Astrocyte of the hippocampus (primary cell): ENCODE measurements at places on chromosomes 7 and 10.

DNA sequence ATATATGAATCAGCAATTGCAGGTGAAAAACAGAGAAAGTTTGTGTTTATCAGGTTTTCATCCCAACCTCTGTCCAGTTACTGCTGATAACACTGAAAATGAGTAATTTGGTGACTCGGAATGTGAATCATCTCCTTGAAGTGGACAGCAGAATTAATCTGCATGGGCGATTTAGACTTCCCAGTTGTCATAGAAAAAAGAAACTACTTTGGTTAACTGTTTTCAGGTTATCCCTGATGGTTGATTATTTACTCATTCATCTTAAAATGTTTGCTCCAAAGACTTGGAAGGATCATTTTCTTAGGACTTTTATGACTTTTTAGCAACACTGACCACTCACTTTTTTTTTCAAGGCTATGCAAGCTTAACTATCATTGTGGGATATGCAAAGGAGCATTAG is 504.1 kb upstream of the ANKRD30A start:
- DNase-seq, result peak; percentile 21

GRCh38 chr7:24069751-24070150 is 214.2 kb upstream of the NPY start:
- DNase-seq, result no peak

GRCh38 chr7:139650429-139651100 is 127.1 kb downstream of the CLEC2L start:
- peak; percentile 53 for DNase-seq

- peak; percentile 12 for DNase-seq
These were observed 10.6 kb upstream of the LIPM start for GRCh38 chr10:88791924-88792323.

- DNase-seq, result peak; percentile 30
These were observed 6.5 kb downstream of the LBX1 start for GRCh38 chr10:101222683-101223273.

GRCh38 chr10:6721480-6721879 is 141.4 kb upstream of the PRKCQ start:
- peak; percentile 86 for DNase-seq

DNA sequence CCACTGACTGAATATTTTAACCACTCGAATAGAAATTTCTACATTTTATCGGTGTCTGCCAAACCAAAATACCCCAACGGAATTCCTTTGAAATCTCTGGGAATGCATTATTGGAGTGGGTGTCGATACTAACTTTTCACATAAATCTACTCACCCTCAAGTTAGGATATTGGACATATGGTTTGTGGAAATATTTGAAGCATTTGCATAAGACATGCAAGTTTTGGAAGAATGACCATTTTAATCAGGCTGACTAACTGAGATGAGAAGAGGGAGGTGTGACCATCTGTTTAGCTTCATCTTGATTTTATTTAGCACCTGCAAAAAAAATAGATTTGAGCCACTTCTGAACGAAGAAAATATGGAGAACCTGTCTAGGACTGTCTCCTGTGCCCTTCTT is 61.2 kb downstream of the KLF6 start:
- DNase-seq, result peak; percentile 74

DNA sequence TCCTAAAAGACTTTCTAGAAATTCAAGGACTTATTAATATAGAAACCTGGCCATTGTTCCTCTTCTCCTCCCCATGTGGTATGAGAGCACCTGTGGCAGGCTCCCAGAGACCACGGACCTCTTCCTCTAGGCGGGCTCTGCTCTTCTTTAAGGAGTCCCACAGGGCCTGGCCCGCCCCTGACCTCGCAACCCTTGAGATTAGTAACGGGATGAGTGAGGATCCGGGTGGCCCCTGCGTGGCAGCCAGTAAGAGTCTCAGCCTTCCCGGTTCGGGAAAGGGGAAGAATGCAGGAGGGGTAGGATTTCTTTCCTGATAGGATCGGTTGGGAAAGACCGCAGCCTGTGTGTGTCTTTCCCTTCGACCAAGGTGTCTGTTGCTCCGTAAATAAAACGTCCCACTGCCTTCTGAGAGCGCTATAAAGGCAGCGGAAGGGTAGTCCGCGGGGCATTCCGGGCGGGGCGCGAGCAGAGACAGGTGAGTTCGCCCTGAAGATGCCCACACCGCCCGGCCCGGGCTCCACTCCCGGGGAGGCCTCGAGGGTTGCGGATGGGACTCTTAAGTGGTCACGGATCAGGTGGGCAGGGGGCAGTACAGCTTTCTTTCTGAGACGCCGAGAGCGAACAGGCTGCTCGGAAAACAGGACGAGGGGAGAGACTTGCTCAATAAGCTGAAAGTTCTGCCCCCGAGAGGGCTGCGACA is at the start of gene SLC26A4:
Gene SLC26A4, plus strand, starts transcription at position 448 of the 700 bp plus-strand sequence. CDS start 814 bp downstream, outside the sequence.
- peak; percentile 22 for DNase-seq

DNA sequence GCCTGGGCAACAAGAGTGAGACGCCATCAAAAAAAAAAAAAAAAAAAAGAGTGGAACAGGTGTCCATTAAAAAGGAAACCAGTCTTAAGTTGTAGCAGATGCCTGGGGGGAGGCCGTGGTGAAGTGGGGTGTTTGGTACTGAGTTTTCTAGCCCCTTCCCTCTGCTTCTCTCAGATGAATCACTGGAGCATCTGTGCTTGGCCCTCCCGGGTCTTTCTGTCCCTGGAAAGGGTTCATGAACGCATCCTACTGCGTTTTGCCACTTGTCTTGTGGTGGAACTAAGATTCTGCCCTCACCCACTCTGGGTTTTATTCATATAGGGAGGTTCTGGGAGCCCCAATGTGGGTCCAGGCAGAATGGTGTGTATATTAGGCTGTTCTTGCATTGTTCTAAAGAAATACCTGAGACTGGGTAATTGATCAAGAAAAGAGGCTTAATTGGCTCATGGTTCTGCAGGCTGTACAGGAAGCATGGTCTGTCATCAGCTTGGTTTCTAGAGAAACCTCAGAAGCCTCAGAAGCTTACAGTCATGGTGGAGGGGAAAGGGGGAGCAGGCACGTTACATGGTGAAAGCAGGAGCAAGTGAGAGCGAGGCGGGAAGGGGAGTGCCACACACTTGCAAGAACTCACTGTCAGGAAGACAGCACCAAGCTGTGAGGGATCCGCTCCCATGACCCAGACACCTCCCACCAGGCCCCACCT is 63.5 kb downstream of the CAMK1D start:
- no peak for DNase-seq

DNA sequence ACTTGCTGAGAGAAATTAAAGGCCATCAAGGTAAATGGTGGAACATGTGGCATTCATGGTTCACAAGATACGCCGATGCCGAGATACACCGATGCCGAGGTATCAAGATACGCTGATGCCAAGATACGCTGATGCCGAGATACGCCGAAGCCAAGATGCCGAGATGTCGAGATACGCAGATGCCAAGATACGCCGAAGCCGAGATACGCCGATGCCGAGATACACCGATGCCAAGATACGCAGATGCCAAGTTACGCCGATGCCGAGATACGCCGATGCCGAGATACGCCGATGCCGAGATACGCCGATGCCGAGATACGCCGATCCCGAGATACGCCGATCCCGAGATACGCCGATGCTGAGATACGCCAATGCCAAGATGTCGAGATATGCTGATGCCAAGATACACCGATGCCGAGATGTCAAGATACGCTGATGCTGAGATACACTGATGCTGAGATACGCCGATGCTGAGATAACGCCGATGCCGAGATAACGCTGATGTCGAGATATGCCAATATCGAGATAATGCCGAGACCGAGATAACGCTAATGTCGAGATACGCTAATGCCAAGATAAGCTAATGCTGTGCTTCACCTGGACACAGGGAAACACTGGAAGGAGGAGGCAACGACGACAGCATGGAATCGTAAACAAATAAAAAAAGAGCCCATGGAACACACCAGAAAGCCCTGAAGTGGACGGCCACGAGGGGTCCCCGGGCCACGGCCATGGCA is 172.6 kb downstream of the MAD1L1 start:
- no peak for DNase-seq

DNA sequence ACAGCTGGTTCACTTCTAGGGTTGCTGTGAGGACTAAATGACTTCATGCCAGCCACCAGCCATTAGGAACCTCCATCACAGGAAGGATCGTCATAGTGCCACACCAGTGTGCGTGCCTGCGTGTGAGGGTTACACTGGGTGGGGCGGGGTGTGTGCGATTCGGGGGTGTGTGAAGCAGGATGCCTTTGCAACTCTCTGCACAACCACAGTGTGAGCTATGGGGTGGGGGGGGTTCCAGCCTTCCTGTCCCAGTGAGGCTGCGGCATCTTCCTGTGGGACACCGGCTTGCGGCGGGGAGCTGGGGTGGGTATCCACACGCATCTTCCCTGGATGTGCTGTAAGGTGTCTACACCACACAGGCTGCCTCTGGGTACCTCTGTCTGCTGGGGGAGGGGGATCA is 6.9 kb upstream of the ELFN1 start:
- no peak for DNase-seq

DNA sequence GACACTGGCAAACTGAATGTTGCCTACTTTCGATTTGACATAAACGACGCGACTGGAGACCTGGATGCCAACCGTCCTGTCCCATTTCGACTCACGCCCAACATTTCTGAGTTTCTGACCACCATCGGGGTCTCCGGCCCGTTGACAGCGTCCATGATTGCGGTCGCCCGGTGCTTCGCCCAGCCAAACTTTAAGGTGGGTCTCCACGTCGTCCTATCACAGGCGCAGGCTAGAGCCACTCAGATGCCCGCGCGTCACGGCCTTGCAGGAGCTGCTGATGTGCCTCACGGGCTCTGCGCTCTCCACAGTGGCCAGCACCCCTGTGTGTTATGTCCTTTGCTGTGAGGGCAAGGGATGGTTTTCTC is 132.6 kb downstream of the SMURF1 start:
- DNase-seq, result no peak

DNA sequence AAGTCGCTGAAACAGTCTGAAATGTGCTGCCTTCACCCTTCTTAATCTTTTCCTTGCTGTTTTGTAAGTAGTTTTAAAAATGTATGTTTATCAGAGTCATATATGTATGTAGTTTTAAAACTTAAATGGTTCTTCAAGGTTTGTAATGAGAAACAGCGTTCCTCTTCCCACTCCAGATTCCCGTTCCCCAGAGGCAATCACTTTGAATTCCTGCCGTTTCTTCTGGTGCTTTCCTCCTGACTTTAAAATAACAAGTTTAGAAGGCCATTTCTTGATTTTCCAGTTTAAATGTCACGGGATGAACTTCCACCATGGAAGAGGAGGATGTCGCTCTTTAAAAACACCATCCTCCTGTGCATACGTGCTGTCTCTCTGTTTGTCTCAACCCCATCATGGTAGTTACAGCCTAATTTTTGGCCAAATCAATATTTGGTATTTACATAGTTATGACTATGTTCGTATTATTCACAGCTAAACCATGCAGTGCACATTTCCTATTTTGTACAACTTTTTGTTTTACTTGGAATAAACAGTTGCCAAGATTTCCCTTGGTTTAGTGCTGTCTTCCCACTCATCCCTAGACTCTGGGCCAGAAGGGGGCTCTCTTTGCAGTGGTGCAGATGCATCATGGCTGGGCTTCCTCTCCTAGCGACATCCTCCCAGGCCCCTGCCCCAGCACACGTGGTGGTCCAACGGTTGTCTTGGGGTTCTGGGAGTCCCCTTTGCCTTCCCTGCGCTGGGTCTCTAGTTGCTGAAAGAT is 151.4 kb downstream of the PTPN20 start:
- DNase-seq, result no peak

GRCh38 chr7:149878523-149878921 is 4.8 kb downstream of the ATP6V0E2 start:
- DNase-seq, result no peak

DNA sequence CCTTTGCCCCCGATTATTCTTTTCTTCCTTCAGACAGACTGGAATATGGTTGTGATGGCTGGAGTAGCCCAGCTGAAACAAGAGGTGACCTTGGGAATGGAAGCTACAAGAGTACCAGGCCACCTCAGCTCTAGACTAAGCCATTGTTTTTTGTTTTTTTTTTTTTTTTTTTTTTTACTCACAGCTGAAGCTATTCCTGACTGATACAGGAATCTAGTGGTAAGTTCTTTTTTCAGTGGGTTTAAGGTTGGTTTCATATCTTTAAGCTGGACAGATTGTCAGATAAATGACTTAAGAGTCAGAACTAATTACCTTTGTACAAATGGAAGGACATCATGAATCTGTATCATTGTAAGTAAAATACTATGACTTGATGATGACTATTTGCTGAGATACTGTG is 30.2 kb upstream of the PTPN12 start:
- no peak for DNase-seq

DNA sequence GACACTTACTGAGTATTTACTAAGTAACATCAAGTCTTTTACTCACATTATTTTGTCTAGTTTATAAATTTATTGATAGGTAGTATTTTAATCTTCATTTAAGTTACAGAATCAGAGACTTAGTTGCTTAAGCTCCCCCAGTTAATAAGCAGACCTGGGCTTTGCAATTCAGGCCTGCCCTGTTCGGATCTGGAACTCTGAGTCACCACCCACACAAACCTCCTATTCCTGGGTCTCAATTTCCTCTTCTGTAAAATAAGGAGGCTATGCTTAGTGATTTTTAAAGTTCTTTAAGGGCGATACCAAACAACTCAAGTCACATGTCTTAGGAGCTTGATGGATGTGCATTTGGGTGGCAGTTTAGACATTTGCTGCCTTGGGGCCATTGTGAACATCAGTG is 3.5 kb upstream of the MGAM start:
- no peak for DNase-seq

DNA sequence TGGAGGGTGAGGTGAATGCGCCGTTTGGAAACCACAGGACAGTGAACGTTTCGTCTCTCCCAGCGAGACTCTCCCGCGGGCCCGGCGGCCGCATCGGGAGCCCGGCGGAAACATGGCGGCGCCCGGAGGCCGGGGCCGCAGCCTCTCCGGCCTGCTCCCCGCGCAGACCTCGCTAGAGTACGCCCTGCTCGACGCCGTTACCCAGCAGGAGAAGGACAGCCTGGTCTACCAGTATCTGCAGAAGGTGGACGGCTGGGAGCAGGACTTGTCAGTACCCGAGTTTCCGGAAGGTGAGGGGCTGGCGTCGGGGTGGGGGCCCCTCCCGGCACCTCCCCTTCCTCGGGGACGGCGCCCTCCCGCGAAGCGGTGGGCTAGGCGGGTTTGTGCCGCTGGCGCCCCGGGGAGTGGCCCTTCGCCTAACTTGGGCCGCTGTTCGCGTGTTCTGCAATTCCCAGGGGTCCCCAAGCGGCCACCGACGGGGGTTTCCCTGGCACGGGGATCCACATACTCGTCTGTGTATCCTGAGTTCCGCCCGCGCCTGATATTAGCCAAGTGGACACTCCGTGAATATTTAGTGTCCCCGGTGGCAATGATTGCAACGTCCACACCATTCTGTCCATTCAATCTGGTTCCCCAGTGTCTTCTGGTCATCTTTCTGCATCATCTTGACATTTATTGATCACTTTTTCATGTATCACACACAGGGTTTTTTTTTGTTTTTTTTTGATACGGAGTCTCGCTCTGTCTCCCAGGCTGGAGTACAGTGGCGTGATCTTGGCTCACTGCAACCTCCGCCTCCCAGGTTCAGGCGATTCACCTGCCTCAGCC is 514 bp downstream of the NHLRC2 start:
- peak; percentile 81 for DNase-seq

GRCh38 chr10:104809288-104810090 is 168.4 kb downstream of the SORCS3 start:
- peak; percentile 55 for DNase-seq

- DNase-seq, result no peak
These were observed 13.2 kb upstream of the MALSU1 start for GRCh38 chr7:23285657-23286646.

- peak; percentile 17 for DNase-seq
These were observed 1.6 kb downstream of the TAC1 start for GRCh38 chr7:97733276-97734161.

GRCh38 chr10:12512332-12513002 is 163.1 kb downstream of the CAMK1D start:
- DNase-seq, result peak; percentile 42
